ENCODE measurements at places on chromosomes 4 and X.

DNA sequence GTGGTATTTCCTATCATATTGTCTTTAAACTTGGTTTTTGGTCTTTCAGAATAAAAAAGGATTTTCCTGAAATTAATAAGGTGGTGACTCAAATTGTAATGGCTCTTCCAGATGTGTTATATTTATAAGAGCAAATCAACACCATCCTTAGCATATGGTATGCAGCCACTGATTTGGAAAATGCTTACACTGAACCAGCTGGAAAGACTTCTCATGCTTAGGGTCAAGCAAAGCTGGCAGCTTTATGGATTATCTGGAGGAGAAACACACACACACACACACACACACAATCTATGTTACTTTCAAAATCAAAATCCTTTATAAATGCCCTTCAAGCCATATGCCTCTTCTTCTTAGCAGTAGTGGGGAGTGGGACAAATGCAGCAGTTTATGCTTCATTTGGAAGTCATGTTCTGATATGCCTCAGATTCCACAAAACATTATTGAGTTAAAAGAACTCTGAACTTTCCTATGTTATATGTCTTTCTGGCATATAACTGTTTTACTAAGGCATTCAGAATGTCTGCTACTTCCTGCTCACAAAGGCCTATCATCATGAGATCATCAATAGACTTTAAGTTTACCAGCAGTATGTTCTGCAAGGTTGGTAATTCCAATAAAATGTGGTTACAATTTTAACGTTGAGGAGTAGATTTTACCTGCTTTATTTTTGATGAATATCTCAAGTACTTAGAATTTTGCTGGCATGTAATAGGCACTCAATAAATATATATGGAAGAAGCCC is 72.9 kb upstream of the PRDM5 start:
- DNase-seq, result no peak

- no peak for DNase-seq
These were observed 29.6 kb downstream of the PDK3 start for GRCh38 chrX:24494647-24495075.

DNA sequence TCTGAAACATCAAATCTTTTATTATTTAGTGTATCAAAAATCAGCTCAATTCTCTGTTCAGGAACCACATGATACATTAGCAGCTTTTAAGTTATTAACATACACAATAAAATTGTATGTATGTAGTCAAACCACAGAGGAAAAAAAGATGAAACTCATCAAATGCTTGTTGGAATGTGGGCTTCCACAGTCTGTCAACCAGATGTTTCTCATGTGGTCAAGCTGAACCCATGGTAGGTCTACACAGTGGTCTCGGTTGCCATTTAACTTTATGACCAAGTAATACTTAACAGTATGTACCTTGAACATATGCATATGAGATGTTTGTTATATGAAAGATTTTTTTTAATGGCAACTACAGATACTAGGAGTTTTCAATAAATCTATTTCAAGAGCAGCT is 427.8 kb downstream of the IL15 start:
- no peak for DNase-seq

DNA sequence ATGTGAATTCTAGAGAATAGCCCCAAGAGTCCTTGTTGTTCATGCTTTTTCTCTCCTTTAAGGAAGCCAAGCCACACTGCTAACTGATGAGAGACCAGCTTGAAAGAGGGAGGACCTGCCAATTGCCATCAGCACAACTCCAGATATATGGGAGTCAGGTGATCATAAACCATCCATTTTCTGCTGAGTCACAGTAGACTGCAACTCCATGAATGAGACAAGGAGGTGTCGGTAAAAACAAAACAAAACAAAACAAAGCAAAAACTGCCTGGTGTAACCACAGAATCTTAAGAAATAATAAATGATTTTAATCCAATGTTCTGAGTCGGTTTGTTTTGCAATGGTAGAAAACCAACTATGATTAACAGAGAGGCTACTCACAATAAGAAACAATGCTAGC is 837.3 kb downstream of the PCDH7 start:
- no peak for DNase-seq

GRCh38 chr4:122156819-122157218 is 4.7 kb downstream of the BLTP1 start:
- no peak for DNase-seq

DNA sequence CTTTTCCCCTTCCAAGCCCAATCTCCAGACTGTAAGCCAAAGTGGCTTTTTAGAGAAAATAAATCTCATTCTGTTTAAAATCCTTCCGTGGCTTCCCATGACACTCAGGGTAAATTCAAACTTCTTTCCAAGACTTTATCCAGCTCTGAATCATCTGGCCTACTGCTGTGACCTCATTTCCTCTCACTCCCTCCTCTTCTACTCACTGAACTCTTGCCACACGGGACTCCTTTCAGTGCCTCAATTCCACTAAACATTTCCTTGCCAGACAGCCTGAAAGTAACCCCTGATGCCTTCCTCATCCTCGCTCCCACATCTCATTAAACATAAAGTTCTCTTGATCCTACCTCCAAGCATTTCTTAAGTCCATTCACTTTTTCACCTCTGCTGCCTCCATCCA is 27.8 kb upstream of the RNF128 start:
- no peak for DNase-seq

GRCh38 chr4:123922847-123923246 is 526.3 kb downstream of the SPRY1 start:
- DNase-seq, result no peak

DNA sequence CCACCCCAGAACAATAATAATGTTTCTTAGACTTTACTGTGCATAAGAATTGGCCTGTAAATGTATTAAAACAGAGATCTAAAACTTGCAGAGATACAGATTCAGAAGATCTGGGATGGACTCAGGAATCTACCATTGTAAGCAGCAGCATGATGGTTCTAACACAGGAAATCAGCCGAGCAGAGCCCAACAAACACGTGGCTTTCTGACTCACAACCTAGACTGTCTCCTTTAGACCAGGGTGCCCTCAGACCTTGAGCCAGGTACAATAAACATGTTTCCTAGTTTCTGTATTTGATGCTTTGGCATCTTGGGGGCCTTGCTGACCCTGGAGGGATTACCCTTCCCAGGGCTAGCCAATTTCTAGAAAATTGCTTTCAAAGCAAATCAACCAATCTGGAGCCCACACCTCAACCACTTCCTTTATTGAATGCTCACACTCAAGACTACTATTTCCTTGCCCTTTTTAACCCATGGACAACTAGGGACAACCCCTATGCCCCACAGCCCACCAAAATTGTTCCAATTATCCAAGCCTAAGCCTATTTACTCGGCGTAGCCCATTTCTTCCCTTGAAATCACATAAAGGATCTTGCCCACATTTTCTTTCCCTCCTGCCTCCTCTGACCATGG is 80.5 kb downstream of the TBC1D9 start:
- no peak for DNase-seq
